Activated T-cell treated with anti-CD3 and anti-CD28 coated beads, Interleukin-2, amount 50 U/mL, for 4 hours (primary cell): ENCODE measurements at places on chromosomes 5 and 9. TPM values are rescaled to one million over a fixed set of nuclear protein-coding genes. Genes with fewer than 3 reads are reported as not detected.

DNA sequence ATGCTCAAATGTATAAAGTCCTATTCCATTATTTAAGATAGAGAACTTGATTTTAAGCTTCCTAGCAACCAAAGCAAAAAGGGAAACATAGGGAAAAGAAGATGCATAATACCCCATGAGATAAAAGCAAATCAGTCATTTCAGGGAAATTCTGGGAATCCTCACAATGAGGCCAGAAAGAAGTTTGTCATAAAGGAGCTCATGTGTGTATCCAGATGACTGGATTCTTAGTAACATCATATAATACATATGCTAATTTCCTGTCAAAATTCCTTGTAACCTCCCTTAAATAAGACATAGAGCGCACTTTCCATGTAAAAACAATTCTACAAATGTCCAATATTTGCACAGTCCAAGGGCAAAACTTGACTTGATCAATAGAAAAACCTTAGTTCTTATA lies 411.0 kb upstream of the WWC1 start:
- no peak for DNase-seq

DNA sequence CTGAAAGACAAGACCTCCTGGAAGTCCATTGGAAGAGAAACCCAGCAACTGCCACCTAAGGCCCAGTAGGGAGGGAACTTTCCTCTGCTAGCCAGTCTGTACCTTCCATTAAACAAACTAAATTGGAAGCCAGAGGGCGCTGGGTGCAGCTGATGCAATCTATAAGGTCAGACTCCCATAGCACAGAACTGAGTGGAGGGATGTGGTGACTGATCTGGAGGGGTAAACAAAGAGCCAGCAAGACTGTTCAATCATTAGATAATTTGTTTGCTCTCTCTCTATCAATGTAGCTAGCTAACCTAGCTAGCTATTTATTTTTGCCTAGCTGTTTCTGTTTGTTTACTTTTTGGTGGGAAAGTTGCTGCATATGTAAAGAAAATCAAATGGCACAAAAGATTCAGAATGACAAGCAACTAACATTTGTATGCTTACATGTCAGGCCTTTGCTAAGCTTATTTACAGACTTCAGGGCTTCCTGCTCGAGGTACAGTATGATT lies 291.8 kb upstream of the DAB2 start:
- DNase-seq = peak; percentile 12

WDR31 gene
- total RNA-seq = 0.73 TPM

GRCh38 chr9:137784046-137784445 lies 93.5 kb upstream of the CACNA1B start:
- no peak for DNase-seq

STK32A gene
- not detected for total RNA-seq
